ENCODE measurements at places on chromosomes 2 and 18.

- no peak for DNase-seq
Observed at GRCh38 chr18:7000484-7001096, 117.0 kb downstream of the LAMA1 start.

DNA sequence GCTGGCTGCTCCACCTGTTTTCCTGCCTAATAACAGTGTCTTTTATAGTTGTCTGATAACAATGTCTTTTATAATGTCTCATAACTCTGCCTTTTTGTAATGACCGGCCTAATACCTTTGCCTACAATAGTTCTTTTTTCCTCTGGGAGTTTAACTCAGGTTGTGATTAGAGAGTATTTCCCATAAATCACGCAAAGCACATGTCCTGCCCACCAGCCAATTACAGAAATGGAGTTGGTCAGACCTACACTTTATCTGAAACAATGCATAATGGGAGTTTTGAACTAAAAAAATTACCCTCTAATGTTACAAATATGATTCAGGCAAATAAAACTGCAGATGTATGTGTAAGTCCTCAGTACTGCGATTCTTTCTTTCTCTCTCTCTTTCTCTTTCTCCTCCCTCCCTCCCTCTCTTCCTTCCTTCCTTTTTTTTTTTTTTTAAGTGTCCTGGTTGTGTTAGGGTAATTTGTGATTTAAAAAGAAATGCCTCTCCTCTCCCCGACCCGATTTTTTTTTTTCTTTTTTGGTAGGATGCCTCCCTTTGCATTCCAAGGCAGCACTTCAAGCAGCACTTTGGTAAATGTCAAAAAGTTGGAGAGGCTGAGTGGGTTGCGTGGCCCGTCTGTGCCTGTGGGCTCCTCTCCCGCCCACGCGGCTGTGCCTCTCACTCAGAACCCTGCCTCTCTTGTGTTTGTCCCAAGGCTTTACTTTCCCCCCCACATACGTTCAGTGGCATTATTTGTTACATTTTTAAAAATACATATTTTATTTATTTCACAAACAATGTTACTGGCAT is 147.3 kb downstream of the AGAP1 start:
- no peak for DNase-seq

- DNase-seq, result no peak
Observed at GRCh38 chr2:194706179-194706578, 950.8 kb upstream of the SLC39A10 start.

GRCh38 chr2:38068234-38068633 is 7.7 kb downstream of the CYP1B1 start:
- no peak for DNase-seq

DNA sequence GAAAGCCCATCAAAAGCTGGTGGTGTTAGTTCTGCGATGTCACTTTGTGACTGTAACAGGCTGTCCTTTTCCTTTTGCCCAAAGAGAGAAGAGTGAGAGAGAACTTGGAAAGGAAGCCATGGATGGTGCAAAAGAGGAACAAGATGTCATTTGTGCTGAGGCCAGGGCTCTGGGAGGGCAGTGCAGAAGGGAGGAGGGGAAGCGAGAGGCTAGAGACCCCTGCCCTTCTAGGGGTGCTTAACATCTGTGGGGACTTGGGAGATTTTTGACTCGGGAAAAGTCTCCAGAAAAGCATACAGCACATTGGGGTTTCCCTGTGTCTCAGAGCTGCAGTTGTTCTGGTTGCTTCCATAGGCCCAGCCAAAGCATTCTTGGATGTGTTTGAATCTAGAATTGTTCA is 49.6 kb downstream of the ZBTB7C start:
- no peak for DNase-seq

DNA sequence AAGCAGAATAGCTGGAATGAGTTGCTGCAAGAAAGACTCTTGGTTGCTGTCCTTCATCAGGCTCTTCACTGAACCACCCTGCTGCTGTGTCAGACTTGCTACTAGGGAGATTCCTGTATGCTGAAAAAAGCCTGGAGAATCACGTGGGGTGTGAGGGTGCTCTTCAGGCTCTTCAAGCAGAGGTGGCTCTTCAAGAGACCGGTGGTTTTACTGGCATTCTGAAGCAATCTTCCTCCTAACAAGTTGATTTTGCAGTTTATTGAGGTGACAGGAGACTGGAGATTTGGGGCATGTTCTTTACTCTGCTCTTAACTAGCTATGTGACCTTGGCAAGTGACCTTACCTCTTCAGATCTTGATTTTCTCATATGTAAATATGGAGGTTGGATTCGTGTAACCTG is 14.1 kb downstream of the TMEM178A start:
- DNase-seq, result no peak

GRCh38 chr2:24105816-24106215 is 17.3 kb downstream of the PFN4 start:
- no peak for DNase-seq

DNA sequence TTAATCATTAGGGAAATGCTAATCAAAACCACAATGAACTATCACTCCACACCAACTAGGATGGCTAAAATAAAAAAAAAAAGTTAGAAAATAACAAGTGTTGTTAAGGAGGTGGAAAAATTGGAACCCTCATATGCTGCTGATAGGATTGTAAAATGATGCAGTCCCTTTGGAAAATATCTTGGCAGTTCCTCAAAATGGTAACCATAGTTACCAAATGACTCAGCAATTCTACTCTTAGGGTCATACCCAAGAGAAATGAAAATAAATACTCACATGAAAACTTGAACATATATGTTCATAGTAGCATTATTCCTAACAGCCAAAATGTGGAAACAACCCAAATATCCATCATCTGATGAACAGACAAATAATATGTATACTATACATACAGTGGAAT is 15.7 kb upstream of the ACVR2A start:
- DNase-seq, result no peak

DNA sequence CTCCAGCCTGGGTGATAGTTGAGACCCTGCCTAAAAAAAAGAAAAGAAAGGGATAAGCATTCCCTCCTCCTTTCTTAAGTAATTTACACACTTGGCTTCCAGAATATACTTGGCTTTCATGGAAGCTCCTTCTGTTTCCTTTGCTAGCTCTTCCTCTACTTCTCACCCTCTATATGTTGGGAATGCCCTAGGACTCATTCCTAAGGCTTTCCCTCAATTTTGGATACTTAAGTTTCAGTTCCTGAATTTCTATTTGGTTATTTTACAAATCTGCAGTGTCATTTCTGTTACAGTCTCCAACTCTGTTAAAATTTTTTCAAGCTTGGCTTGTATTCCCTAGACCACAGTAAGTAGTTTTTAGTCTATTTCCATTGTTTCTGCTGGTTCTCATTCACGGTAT is 23.6 kb downstream of the SP3 start:
- DNase-seq, result no peak

DNA sequence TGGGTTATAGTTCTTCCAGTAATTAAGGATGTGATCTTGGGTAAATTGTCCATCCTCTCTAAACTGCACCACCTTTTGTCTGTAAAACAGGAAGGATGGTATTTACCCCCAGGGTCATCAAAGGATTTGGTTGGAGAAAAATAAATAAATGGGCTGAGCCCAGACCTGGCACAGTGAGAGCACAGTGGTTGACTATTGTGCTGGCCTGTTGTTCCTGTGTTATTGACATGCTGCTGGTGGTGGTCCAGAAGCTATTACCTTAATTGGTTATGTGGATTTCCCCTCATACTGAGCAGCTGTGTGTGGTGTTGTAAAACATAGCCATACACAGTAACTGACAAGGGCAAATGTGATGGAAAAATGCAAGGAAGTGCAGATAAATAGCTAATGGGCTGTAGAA is 746 bp upstream of the IL37 start:
- DNase-seq, result no peak

DNA sequence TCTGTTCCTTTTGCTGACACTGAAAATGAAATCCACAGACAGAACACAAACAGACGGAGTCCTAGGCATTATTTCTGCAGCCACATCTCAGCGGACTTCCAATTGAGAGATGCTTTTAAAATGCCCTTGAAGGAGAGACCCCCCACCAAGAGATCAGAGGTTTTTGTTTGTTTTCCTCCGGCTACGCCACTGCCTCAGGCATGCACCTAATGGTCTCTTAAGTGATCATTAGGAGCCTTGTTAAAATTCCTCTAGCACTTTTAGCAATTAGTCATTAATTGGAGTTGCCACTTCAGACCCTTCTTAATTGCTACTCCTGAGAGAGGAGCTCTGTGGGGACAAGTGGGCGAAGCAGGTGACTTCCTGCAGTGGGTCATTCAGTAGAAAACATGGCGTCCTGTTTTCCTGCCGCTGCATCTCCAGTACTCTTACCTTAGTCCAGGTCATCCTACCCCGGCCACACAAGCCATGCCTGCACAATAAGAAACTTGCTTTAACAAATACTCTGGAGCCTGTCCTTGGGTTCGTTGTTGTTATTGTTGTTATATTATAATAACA is 257.7 kb upstream of the CHAC2 start:
- no peak for DNase-seq

- no peak for DNase-seq
Observed at GRCh38 chr2:207784898-207785297, 15.2 kb upstream of the FZD5 start.

- DNase-seq, result no peak
Observed at GRCh38 chr2:200203381-200203827, 103.1 kb upstream of the SPATS2L start.

Measured in dorsolateral prefrontal cortex (tissue), 122 donors.